ENCODE measurements at places on chromosomes 5 and 9.
A peak's percentile ranks its signal among the peaks of the same experiment; 100 is the strongest.

- DNase-seq: peak; percentile 48
Measured at GRCh38 chr9:104776797-104777196, 12.9 kb downstream of the NIPSNAP3B start.

- DNase-seq: no peak
Measured at GRCh38 chr5:144463481-144464223, 293.0 kb downstream of the KCTD16 start.

GRCh38 chr9:74589576-74589975, 92.4 kb downstream of the RORB start:
- DNase-seq: no peak

DNA sequence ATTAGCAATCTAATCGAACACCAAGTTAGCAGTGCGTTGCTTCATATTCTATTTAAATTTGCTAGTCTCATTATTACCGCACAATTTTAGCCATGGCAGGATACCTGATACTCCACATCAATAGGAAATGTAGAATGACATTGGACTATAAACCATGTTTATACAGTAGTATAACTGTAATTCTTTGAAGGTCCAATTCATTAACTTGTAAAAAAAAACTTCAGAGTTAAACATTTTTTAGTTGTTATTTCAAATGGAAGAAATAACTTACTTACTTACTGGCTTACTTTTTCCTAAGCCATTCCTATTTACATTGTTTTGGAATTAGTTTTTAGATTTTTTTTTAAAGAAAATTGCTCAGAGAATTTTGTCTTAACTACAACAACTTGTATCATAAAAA, 35.4 kb upstream of the ACOT12 start:
- no peak for DNase-seq

- DNase-seq: no peak
Measured at GRCh38 chr5:90424245-90424644, 14.7 kb upstream of the CETN3 start.

- no peak for DNase-seq
Measured at GRCh38 chr5:143126174-143127019, 277.1 kb downstream of the NR3C1 start.

GRCh38 chr9:131892902-131893500, 153.1 kb upstream of the RAPGEF1 start:
- no peak for DNase-seq
